ENCODE measurements at places on chromosomes 5 and 9. TPM values are rescaled to one million over a fixed set of nuclear protein-coding genes. Genes with fewer than 3 reads are reported as not detected.

NEUROG1 gene
- total RNA-seq = not detected

PCDHB9 gene
- 0.17 TPM for total RNA-seq

SEMA5A gene
- total RNA-seq = 12.5 TPM

PKD2L2 gene
- not detected for total RNA-seq

POU5F2 gene
- 0.99 TPM for total RNA-seq

FAM78A gene
- 0.29 TPM for total RNA-seq

TRIM7 gene
- 5.3 TPM for total RNA-seq

DMGDH gene
- total RNA-seq = 2.5 TPM

MLANA gene
- not detected for total RNA-seq

PTGR1 gene
- 161 TPM for total RNA-seq

CCDC192 gene
- not detected for total RNA-seq

CAPSL gene
- total RNA-seq = not detected

S1PR3 gene
- 12.8 TPM for total RNA-seq

CDC20B gene
- under 0.01 TPM for total RNA-seq

PWWP2A gene
- 18.7 TPM for total RNA-seq
